Glomerular endothelial cell (primary cell): ENCODE measurements at places on chromosomes 11 and 22.

- no peak for DNase-seq
Observed at GRCh38 chr11:4066910-4067309, 27.7 kb upstream of the RRM1 start.

- DNase-seq: no peak
Observed at GRCh38 chr11:104163100-104164027, 583 bp downstream of the PDGFD start.

DNA sequence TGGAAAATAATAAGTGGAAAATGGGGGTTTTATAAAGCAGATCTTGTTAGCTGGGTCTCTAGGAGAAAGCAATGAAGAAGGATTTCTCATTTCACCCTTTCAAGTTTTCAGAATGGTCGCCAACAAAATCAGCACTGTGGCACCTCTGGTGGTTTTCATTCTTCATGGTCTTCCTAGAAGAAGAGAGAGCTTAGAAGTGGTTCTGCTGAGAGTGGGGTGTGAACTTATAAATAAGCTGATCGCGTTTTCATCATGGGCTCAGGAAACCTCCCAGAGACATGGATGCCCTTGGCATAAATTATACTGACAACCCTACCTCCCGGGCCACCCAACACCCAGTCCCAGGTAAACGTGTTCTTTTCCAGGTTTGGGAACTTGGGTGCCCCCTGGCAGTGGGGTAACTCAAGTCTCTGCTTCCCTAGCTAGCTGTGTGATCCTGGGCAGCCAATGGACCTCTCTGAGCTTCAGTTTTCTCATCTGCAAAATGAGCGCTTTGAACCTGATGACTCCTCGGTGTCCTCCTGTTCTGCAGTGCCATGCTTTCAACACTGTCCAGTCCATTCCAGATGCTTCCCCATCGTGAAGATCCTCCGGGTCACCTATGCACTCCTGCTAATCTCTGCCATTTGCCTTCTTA, 72.6 kb upstream of the GRAMD1B start:
- DNase-seq: no peak

DNA sequence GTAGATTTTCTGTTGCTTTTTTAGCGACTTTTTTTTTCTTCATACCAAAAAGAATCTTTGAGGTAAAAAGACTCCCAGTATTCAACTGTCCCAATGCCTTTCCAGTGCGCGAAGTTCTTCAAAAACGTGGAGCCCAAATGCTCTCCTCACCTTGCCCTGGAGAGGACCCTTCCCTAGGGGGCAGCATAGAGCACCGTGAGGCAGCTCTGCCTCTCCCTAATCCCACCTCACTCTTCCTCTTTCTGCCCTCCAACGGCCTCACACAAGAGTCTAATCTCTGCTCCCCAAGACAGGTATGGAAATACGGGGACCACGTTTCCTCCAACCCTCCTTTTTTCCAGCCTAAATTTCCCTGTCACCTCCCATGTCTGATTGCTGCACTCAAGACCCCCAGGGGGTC, 117.5 kb upstream of the ALX4 start:
- DNase-seq: no peak

DNA sequence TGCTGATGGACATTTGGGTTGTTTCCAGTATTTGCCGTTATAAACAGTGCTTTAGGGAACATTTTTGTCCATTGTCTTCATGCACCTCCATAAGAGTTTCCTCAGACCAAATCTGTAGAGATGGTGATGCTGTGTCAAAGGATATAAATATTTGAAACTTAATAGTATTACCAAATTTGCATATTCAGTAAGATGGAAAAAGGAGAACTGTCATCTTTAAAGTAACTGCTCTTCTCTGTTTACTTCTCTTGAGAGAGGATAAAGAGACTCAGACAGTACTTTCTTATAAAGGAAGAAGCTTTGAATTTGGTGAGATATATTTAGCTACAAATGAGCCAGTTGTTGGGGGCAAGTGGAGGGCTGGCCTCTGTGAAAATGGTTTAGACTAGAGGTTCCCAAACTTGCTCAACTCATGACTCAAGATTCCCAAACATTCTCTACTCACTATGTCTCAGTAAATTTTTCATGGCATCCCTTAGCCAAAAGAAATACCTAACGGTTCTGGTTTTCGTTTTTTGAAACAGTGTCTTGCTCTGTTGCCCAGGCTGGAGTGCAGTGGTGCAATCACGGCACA, 26.2 kb downstream of the SHISA8 start:
- no peak for DNase-seq

GRCh38 chr11:65870706-65871681, 1.6 kb downstream of the EFEMP2 start:
- DNase-seq: no peak

DNA sequence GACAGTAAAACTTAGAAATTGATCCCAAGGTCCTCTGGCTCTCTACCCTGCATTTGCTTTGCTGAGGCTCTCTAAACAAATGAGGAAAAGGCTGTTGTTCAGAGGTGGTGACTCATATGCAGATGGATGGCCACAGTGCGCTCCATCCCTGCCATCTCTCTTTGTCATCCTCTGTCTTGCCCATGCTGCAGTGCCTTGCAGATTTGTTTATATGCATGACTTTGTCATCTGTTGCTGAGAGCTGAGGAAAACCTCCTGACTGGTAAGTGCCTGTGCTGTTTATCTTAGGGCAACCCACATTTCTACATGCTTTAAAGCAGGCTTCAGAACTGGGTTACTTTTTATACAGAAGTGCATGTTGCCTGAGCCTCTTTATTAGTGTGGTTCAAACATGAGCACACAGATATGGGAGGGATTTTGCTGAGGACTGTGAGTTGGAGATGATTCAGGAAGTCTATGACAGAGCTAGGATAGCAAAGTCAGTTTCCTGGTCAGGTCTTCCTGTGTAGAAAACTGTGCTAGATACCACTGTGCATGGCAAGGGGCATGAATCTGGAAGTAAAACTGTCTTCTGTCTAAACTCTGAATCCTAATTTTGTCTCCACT, 57.4 kb downstream of the JAM3 start:
- DNase-seq: no peak

- no peak for DNase-seq
Observed at GRCh38 chr11:134330611-134331353, 1.0 kb upstream of the GLB1L2 start.

DNA sequence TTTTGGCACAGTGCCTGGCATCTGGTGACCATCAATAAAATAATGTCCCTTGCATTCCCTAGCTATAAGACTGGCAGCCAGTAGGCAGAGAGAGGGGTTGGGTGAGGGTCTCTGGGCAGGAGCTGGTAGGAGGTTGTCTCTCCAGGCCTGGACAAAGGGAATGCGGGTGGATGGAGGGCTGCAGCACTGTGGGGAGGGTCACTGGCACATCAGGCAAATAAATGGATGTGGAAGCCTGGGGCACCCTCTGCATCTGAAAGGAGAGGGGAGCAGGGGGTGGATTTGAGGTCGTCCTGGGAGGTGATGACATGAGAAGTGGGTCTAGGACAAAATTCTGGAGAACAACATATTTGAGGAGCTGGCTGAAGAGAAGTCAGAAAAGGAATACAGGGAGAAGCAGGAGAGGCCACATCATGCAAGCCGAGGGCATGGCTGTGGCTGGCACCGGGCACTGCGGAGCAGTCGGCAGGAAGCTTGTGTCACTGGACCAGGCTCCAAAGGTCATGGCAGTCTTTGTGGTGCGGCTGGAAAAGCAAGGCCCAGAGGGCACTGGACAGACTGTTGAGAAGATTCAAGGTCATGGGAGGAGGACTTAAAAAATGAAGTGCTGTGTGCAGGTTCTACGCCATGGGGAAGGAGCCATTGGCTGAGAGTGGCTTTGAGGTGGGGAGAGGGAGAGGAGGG, 36.5 kb upstream of the THY1 start:
- DNase-seq: no peak

DNA sequence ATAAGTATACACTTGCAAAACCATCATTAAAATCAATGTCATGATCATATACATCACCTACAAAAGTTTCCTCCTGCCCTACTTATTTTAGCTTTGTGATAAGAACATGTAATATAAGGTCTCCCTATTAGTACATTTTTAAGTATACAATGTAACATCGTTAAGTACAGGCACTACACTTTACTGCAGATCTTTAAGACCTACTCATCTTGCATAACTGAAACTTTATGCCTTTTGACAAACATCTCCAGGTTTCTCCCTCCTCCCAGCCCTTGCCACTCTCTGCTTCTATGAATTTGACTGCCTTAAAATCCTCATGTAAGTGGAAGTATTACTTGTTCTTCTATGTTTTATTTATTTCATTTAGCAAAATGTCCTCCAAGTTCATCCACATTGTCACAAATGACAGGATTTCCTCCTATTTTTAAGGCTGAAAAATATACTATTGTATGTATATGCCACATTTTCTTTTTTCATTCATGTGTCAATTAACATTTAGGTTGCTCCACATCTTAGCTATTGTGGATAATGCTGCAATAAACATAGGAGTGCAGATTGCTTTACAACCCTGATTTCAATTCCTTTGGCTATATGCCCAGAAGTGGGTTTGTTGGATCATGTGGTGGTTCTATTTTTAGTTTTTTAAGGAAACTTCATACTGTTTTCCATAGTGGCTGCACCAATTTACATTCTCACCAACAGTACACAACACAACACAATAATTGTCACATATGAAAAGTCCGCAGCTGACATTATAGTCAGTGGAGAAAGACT, 471.1 kb upstream of the ANO3 start:
- peak; percentile 55 for DNase-seq

- DNase-seq: no peak
Observed at GRCh38 chr11:61752117-61752924, at the start of gene MYRF. TSS of gene MYRF (plus strand) at chr11:61752636. CDS start at chr11:61752745, 109 bp downstream.

- no peak for DNase-seq
Observed at GRCh38 chr22:38228873-38229740, 27.3 kb downstream of the MAFF start.

DNA sequence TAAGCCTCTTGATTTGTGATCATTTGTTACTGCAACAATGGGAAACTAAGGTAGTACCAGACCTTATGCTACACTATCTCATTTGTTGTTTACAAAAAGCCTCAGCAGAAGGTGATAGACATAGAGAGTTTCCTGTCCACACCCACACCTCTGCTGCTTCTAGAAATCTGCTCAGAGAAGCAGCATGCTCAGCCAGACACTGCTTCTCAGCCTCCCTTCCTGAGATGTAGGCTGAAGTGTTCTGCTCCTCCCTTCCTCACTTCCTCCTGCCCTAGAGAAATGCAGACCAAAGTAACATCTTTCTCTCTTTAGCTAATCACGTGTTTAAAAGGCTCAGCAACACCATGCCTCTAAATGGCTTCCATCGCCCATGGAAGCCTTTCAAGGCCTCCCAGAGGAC, 88.4 kb downstream of the SLC1A2 start:
- DNase-seq: no peak

GRCh38 chr22:28801845-28802594, 1.7 kb upstream of the XBP1 start:
- no peak for DNase-seq

- DNase-seq: no peak
Observed at GRCh38 chr11:45827123-45827522, 20.2 kb upstream of the CRY2 start.

DNA sequence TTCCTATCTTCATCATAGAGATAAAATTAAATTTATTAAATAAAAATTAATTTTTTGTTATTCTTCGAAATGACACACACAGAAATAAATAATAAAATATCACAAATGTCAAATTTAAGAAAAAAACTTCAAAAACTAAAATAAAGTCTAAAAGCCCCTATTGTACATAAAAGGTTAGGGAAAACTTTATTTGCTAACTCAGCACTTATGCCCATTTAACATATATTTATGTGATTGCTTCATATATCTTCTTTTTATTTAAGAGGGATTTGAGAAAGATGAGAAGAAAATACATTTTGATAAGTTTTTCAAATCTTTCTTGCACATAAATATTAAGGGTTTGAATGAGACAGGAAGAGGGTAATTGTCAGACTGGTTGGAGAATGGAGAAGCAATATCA, 2350.4 kb upstream of the RAG2 start:
- DNase-seq: no peak

DNA sequence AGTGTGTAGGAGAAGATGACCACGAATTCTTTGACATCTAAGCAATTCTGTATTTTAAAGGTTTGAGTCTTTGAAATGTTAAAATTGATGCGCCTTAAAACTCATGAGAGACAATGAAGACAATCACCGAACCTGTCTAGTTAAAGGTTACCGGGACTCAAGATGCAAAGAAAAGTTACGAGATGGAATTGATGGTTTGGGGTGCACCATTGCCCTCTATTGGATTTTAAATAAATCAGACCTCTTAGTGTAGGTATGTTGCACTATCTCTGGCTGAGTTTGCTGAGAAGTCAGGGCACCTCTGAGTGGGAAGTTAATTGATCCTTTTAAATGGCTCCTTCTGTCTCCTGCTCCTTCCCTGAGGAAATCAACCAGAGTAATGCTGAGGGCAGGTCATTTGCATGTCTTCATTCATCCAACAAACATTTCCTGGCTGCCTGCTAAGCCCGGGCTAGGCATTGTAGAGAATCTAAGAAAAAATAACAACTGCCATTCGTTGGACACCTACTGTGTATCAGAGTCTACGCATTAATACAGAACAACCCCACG, 19.4 kb upstream of the TMA7B start:
- no peak for DNase-seq

DNA sequence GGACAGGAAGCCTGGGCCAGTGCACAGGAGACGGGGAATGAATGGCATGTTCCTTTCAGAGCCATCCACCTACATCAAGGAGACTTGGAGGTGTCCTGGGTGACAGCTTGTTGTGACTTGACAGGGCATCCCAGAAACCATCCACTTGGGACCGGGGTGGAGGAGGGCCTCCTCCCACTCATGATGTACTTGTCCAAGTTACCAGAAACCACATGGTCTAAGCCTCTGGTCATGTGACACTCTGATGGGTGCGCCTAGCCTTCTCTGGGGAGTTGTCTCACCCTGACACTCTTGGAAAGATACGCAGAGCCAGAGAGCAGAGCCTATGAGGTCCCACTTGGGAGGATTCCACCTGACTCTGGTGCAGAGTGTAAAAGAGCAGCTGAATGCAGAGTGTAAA, 21.6 kb upstream of the FXYD6 start:
- no peak for DNase-seq

DNA sequence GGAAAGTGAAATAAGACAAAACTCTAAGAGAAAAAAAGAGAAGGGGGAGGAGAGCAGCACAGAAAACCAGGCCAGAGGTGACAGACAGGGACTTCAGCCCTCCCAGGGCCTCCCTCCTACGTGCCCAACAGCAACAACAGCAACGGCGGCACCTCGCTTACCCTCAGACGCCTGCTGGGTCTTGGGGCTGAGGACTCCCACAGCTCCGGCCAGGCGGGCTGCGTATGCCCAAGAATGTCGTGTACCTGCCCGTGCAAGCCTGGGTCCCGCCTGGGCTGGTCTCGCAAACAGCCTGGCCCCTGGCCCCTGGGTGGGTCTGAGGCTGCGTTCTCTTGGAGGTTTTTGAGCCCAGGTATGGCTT, 30.5 kb downstream of the ARAP1 start:
- DNase-seq: no peak

GRCh38 chr22:35070451-35071093, 4.6 kb downstream of the ISX start:
- DNase-seq: no peak

GRCh38 chr22:38487946-38488345, 18.2 kb downstream of the DDX17 start:
- DNase-seq: no peak

DNA sequence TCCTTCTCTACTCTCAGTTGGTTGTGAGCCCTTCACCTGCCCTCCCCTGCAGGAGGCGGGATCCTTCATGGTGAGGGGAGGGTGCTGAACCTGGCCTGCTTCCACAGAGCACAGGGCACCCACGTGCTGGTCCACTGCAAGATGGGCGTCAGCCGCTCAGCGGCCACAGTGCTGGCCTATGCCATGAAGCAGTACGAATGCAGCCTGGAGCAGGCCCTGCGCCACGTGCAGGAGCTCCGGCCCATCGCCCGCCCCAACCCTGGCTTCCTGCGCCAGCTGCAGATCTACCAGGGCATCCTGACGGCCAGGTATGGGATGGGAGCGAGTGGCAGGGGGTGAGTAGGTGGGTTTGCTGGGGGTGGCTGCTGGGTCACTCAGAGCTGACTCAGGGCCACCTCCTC, 6.3 kb downstream of the SSH3 start:
- DNase-seq: no peak
